ENCODE measurements at places on chromosomes 16 and 17. TPM values are rescaled to one million over a fixed set of nuclear protein-coding genes. Genes with fewer than 3 reads are reported as not detected.

Gene SLC38A8
- total RNA-seq = not detected

Gene EIF1
- total RNA-seq = 839 TPM

Gene CENPX
- total RNA-seq = 56.2 TPM

Gene C17orf50
- not detected for total RNA-seq

Gene WDR81
- 16.5 TPM for total RNA-seq

Gene KRT36
- not detected for total RNA-seq

Gene ZNF764
- 10.7 TPM for total RNA-seq

GRCh38 chr17:47895347-47895855 lies 635 bp upstream of the SP2 start:
- DNase-seq = no peak

GRCh38 chr17:62911114-62911513 lies 54.9 kb upstream of the TANC2 start:
- no peak for DNase-seq

GRCh38 chr16:48365025-48365600 lies 20.1 kb downstream of the SIAH1 start:
- DNase-seq = no peak

DNA sequence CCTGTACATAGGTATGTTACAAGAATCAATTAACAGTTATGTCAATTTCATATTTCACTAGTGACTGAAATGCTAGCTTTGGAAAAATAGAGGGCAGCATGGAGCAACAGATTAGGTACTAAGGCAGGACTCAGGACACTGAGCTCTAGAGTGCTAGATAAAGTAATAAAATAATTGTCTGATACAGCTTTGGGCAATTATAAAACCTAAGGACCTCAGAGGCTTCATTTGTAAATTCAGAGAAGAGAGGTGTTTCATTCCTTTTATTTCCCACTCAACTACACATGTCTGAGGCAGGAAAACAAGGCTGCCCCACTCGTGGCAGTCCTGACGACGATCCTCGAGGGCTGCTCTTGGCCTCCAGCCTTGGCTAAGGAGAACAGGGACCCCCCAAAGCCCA lies 81.5 kb downstream of the CA4 start:
- DNase-seq = peak; percentile 45

- DNase-seq = no peak
Measured at GRCh38 chr16:70483426-70483825, 29.0 kb downstream of the FCSK start.

GRCh38 chr16:19375561-19376158 lies 42.0 kb upstream of the TMC5 start:
- DNase-seq = peak; percentile 71

GRCh38 chr16:50490828-50491227 lies 57.4 kb upstream of the NKD1 start:
- no peak for DNase-seq

DNA sequence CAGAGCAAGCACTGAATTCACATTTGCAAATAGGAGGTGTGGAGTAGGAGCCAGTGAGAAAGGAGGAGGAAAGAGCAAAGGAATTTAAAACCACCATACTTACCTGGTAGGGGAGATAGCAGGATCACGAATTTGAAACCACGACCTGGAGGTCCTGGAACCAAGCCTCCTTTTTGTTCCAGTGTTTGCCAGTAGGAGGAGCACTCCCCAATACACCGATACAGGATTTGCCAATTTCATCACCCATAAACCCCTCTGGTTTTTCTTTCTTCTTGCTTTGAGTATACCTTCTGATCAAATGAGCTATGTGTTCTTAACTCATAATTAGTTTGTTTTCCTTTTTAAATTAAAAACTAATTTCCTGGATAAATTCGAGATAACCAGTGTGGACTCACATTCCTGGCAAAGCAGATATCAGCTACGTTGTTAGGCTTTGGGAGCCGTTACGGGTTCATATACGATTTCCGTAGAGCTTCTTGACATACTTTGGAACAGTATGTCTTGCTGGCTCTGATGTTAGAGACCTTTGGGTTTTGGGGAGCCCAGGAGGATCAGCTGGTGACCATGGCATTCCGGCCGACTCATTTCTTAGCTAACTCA lies 22.7 kb downstream of the BCO1 start:
- peak; percentile 30 for DNase-seq

- no peak for DNase-seq
Measured at GRCh38 chr17:57242148-57242547, 14.2 kb upstream of the MSI2 start.

DNA sequence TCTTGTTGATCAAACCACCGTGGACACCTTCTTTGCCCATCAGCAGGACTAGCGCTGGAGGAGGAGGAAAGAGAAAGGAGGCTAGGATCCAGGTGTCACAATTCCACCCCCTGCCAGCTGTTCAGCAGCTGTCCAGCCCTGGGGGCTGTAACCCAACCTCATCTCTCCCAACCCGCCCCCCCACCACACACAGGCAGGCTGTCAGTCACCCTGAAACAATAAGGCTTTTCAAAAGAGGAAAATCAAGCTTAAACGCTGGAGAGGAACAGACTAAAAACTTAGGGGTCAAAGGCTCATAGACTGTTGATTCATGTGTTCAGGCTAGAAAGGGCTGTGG lies 2.4 kb downstream of the PFN1 start:
- no peak for DNase-seq
